ENCODE measurements at places on chromosomes 13 and 19. TPM values are rescaled to one million over a fixed set of nuclear protein-coding genes. Genes with fewer than 3 reads are reported as not detected.

- DNase-seq: no peak
Observed at GRCh38 chr19:16585094-16585801, 13.0 kb upstream of the SLC35E1 start.

- DNase-seq: no peak
Observed at GRCh38 chr19:40588110-40588854, 11.6 kb downstream of the SHKBP1 start.

- no peak for DNase-seq
Observed at GRCh38 chr19:29491491-29491890, 34.3 kb upstream of the VSTM2B start.

SIGLEC7 gene
- total RNA-seq: not detected

- no peak for DNase-seq
Observed at GRCh38 chr13:66965181-66965580, 265.0 kb downstream of the PCDH9 start.
